Memory B cell (primary cell): ENCODE measurements at places on chromosomes 3 and 15.

DNA sequence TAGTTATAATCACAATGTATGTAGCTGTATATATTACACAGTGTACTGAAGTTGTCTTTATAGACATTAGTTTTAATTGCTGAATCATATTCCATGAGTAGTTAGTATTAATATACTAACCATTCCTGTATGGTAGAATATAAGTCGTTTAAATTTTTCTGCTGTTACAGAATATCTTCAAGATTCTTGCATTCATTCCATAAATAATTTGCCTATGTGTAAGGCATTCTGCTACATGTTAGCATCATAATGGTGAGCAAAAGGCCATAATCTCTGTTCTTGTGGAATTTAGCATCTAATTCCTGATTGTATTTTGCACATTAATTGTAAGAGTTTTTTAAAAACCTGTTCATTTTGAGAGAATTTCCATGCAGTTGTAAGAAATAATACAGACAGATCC lies 14.1 kb downstream of the GYG1 start:
- no peak for DNase-seq

DNA sequence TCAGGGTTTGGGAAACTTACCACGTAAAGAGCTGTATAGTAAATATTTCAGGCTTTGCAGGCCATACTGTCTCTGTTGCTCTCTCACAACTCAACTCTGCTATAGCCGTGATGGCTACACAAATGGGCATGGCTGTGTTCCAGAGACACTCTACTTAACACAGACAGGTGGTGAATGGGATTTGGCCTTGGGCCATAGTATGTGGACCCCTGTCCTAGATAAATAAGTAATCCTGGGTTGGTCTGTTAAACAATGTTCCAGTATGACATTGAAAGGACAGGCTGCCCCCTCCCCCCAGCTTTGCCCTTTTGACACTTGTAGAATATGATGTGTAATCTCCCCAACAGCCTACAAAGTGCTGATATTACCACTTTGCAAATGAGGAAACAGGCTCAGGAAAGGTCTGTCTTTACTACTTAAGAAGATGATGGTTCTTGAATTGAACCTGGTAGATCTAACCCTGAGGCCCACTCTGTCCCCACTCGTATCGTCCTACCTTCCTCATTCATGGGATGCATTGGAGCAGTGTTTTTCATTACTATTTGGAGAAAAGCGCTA lies 38.4 kb downstream of the SLCO3A1 start:
- no peak for DNase-seq

DNA sequence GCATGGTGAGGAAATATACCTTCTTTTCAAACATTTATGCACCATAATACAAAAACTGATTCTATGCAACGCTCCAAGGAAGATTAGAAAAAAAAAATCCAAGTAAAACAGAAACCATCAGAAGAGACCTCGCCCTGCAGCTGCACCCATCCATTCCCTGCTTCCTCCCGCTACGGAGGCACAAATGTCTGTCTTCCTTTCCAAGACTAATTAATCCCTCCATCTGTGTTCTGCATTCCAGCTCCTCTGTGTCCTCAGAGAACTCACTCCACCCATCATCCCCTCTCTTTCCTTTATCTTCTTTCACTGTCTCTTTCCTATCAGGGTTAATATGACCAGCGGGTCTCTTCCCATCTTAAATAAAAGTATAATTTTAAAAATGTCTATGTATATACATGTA lies 196.1 kb downstream of the ADAMTSL3 start:
- no peak for DNase-seq

GRCh38 chr15:58401276-58401675 lies 30.5 kb upstream of the LIPC start:
- DNase-seq = no peak

DNA sequence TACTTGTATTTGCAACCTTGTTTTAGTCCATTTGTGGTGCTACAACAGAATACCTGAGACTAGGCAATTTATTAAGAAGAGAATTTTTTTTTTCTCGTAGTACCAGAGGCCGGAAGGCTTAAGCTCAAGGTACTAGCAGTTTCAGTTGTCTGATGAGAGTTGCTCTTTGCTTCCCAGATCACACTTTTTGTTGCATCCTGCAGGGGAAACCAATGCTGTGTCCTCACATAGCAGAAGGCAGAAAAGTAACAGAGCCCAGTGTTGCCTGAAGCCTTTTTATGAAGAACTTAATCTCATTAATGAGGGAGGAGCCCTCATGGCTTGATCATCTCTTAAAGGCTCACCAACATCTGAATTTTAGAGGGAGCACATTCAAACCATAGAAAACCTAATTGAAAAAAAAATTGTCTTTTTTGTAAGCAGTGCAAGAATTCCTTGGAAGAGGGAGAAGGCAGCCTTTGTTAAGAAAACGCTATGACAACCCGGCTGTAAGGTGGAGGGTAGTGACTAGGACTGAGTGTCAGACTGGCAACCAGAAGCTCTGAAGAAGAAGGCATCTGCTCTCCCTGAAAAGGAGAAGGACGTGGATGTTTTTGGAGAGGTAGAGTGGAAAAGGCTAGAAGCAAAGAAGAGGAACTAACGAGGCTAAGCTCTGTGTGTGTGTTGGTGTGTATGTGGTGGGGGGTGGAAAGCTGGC lies 1245.3 kb downstream of the ROBO2 start:
- no peak for DNase-seq

DNA sequence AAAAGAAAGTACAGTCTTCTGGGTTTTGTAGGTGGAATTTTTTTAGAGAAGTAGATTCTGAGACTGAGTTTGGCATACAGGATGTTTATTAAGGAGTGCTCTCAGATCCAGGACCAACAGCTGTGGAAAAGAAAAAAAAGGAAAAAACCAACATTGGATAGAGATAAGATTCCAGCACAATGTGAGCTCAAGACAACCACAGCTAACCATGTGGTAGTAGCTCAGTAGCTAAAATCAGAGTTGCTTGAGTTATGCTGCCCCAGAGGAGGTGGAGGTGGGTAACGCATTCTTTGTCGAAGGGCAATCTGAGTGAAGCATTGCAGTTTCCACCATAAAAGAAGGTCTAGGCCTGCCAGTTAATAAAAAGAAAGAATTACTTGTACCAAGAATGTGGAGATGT lies 904.3 kb downstream of the NSUN3 start:
- no peak for DNase-seq

DNA sequence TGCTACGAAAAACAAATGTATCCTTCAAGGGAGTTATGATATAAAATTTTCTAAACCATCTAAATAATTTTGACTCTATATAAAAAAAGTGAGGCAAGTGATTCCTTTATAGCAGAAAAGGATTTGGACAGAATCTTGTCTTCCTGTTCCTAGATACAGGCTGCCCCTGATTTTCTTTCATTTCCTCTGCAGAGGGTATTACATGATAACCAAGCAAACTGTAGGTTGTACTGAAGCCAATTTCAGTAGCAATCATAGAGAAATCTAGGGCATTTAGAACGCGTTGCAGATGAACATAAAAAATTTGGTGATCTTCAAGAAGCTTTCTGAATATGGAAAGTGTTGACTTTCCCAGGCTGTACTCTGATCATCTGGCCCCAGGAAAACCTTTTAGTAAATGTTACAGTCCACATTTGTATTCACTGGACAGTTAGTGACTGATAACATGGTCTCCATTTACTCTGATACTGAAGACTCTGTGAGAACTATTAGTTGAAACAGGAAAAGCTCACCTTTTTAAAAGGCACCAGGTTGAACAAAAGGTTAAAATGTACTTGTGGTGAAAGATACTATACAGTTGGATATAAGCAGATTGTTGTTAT lies 9.1 kb upstream of the UTS2B start:
- no peak for DNase-seq

- DNase-seq = no peak
Measured at GRCh38 chr15:57784081-57784511, 77.6 kb downstream of the POLR2M start.

DNA sequence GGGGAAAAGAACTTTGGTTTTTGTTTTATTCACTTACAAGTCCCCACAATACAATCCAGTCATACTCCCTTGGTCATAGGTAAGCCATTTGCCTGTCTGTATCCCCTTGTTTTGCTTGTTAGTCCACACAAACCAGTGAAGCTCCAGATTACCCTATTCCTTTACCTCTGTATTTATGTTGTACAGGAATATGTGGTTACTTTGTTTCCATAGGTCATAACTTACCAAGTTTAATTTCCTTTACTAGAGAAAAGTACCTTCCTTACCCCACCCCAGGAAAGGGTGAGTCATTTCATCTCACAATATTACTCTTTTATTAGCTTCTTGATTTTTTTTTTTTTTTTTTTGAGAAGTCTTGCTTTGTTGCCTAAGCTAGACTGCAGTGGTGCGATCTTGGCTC lies 113.4 kb upstream of the LRRFIP2 start:
- no peak for DNase-seq

GRCh38 chr3:136464502-136464901 lies 214.4 kb downstream of the PCCB start:
- DNase-seq = no peak

GRCh38 chr3:58824285-58824684 lies 157.7 kb upstream of the FAM3D start:
- peak; percentile 16 for DNase-seq

- no peak for DNase-seq
Measured at GRCh38 chr15:41950127-41950483, 22.3 kb downstream of the EHD4 start.

DNA sequence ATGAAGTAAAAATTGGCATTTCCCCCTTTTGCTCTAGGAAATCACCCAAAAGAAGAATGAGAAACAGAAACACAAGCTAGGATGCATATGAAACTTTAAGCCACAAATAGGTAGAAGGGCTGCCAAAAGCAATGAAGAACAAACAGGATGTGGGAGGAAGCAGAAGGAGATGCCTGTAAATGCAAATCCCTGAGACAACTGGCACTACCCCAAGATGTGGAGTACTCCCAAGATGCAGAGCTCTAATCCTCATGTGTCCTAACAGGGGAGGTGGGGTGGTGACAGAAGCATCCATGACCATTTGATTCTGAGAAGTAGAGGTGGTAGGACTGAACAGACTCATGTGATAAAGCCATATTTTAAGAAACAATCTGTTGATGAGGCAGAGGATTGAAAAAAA lies 31.9 kb upstream of the ZNF280D start:
- DNase-seq = no peak

DNA sequence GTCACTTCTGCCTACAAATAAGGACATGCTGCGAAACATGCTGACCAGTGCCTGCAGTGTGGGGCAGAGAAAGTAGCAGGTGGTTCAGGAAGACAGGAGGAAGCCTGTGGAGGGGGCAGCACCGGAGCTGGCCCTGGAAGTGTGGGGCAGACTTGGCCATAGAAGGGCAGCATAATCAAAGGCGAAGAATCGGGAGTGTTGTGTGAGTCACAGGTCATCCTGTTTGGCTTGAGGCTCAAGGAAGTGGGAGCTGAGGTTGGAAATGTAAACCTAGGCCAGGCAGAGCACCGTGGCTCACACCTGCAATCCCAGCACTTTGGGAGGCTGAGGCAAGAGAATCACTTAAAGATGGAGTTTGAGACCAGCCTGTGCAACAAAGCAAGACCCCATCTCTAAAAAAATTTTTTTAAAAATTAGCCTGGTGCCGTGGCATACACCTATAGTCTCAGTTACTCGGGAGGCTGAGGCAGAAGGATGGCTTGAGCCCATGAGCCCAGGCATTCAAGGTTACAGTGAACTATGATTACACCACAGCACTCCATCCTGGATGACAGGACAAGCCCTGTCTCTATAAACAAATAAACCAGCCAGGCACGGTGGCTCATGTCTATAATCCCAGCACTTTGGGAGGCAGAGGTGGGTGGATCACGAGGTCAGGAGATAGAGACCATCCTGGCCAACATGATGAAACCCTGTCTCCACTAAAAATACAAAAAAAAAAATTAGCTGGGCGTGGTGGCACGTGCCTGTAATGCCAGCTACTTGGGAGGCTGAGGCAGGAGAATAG lies 54.0 kb downstream of the FAM43A start:
- no peak for DNase-seq

- no peak for DNase-seq
Measured at GRCh38 chr15:60899322-60899966, 329.7 kb downstream of the RORA start.

DNA sequence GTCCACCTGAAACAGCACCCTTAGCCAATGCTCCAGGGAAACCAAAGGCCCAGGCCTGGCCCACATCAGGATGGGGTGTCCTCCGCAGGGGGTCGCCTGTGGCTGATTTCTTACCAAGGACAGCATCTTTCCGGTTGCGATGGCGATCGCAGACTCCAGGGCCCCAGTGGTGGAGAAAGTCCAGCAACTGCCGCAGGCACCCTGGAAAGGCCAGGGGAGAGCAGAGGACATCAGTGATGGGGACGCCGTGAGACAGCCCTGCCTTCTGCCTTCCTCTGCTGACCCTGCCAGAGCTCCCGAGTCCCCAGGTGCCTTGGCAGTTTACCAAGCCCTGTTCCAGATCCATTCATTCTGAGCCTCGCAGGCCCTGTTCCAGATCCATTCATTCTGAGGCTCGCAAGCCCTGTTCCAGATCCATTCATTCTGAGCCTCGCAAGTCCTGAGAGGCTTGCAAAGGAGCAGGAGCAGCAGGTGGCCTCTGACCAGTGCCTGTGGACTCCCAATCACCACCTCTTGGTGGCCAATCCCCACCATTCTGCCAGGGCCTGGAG lies 12.5 kb downstream of the CTSH start:
- DNase-seq = no peak
